Kidney glomerular epithelial cell (primary cell): ENCODE measurements at places on chromosomes 1 and 21.

GRCh38 chr1:212858461-212859265, 588 bp downstream of the FLVCR1 start:
- no peak for DNase-seq

- DNase-seq, result no peak
These were observed 308.0 kb upstream of the B3GALT2 start for GRCh38 chr1:193494368-193494767.

GRCh38 chr1:119298687-119299303, 69.8 kb upstream of the HAO2 start:
- peak; percentile 30 for DNase-seq

DNA sequence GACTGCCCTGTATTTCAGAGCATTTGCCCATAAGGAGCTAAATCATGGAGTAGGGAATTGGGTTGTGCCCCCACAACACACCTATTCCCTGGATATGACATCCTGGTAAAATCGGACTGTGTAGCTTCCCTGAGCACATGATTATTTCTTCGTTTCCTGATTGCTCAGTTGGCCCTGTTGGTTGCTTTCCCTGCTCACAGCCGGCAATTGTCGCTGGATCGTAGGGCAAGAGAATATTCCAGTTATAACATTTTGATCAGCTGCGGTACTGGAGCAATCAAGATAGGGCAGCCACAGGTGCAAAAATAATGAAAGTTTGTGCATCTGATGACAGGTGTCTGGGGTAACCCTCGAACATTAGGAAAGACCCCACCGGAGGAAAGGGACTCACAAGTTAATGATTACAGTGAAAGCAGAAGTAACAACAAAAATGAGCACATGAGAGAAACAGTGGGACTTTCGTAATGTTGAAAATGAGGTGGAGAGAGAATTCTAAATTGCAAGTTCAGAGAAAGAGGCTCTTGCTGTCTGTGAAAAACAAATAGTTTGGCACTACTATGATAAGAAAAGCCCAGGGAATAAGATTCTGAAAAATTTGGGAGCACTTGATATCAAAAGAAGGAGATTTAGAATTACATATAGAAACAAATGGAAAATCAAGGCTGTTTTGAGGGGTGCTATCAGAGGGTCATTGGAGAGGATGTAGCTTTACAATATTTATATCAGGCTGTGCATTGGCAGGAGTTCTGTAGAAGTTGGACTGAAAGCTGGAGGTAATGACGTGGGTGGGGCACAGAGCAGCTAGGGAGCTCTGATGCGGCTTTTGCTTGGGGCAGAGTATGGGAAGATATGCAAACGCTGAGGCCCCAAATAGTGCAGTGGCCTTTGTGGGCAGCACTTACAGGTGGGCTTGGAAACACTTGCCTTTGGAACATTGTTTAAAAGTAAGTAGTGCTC, at the start of gene MAB21L3:
Gene MAB21L3, plus strand, starts transcription at position 833 of the 957 bp plus-strand sequence. CDS start 1,217 bp downstream, outside the sequence.
- peak; percentile 16 for DNase-seq

- peak; percentile 93 for DNase-seq
These were observed 659.0 kb downstream of the LTN1 start for GRCh38 chr21:28333578-28334075.

GRCh38 chr1:226403201-226404034, 4.5 kb downstream of the PARP1 start:
- peak; percentile 46 for DNase-seq

DNA sequence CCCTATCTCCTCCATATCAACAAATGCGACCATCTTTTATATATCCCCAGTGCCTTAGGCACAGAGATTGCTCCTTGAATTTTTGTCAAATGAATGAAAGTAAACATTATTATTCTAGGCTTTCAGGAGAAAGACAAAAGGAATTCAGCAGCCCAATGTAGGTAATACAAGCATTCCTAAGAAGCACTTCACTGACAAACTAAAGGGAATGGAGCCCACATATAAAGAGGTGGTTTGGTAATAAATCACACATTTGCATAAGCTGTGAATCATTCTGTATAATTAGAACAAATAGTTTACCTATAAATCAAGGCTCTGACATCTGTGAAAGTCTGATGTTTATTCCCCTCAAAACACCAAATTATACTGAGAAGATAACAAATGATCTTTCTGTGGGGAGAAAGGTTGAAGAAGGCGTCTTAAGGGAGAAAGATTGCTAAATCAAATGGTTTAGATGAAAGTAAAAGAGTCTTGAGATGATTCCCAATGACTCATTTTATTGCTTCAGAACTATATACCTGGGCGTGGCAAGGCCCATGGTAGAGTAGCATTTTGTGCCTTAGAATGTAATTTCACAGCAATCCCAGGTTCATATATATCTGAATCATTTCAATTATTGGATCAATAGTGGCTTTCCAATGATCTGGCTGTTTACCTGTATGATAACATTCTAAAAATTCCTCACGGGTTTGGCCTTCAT, 558.1 kb downstream of the AGBL4 start:
- peak; percentile 11 for DNase-seq

DNA sequence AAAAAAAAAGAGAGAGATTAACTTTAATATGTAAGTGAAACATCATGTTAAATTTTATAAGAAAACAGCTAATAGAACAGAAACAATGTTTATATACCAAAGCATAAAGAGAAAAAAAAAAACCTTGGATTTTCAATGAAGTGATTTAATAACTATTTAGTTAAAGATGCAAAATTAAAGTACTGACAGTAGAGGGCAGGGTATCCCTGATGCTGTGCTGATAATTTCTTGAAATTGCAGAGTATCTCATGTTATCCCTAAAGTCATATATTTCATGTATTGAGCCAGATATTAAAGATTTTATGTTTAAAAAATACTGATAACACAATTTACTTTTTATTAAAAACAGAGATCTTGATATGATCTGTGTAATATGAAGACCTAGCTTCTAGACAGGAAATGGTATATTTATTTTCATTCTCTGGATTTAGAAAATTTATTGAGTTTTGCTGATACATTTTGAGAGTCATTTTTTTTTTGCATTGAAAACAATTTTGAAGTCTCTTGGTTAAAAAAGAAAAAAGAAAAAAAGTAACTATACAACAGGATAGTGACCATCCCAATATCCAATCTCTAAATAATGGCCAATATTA, 273.2 kb downstream of the USP25 start:
- no peak for DNase-seq

- DNase-seq, result no peak
These were observed 122.3 kb downstream of the C1orf21 start for GRCh38 chr1:184509105-184509504.

DNA sequence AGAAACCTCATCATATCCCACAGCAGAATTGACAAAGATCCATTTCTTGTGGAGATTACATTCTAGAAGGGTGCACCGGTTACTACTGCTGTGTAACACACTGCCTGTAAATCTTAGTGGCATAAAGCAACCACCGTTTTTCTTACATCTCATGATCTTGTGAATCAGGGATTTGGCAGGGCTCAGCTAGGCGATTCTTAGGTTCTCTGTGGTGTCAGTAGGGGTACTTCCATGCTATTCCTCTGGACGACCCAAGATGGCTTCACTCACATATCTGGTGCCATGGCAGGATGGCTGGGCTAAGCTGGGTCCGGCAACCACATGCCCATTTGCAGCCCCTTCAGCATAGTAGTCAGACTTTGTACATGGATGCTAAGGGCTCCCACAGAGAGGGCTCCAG, 179.8 kb upstream of the TMEM51 start:
- DNase-seq, result no peak

GRCh38 chr1:201471772-201472171, 2.8 kb upstream of the PHLDA3 start:
- DNase-seq, result no peak

DNA sequence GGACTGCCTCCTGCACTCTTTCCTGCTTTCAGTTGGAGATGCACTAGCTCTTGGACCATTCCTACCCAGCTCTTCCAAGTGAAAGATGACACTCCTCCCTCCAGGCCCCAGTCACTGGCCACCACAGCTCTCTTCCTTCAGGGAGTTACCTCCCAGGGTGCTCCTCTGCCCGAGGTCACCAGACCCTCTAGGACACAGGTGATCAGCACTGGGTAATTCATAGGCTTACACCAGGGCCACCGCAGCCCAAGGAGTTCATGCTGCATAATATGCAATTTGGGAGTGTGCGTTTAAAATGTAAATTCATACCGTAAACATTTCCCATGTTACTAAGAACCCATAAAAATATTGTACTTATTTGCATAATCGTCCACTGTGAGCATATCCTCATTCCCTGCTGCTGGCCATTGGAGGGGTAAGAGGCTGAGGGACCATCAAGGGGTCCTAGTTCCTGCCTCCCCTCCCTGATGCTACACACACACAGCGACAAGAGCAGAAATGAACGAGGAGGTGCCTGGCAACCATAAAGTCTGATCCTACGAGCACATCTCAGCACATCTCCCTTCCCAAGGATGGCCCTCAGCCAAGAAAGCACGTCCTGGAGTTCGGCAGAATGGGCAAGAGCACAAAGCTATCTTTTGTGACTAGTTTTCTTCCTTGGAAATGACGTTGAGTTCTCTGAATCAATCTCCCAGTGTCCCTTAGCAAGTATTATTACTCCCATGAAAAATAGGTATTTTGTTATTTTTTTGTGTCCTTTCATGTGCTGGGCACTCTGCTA, 222.9 kb upstream of the RAB4A start:
- DNase-seq, result no peak

DNA sequence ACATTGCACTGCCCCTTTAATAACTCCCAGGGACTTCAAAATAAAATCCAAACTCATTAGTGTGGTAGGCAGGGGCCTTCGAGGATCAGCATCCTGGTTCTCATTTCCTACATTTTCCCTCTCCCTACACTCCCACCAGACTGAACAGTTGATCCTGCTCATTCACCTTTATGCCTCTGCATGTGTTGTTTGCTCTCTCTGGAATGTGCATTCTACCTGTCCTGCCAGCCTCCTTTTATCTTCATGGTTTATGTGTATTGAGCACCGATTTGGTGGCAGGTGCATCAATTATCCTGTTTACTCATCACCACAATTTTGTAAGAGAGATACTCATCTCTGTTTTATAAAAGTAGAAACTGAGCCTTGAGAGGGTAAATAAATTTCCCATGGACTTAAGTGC, 125.0 kb downstream of the ADSS2 start:
- no peak for DNase-seq

GRCh38 chr1:183138301-183138700, 47.8 kb upstream of the LAMC2 start:
- no peak for DNase-seq

GRCh38 chr1:231705806-231706760, 79.5 kb downstream of the DISC1 start:
- no peak for DNase-seq

- no peak for DNase-seq
These were observed 34.8 kb downstream of the SLC35D1 start for GRCh38 chr1:67019121-67019520.

GRCh38 chr1:101107496-101108110, 82.0 kb upstream of the DPH5 start:
- DNase-seq, result no peak

DNA sequence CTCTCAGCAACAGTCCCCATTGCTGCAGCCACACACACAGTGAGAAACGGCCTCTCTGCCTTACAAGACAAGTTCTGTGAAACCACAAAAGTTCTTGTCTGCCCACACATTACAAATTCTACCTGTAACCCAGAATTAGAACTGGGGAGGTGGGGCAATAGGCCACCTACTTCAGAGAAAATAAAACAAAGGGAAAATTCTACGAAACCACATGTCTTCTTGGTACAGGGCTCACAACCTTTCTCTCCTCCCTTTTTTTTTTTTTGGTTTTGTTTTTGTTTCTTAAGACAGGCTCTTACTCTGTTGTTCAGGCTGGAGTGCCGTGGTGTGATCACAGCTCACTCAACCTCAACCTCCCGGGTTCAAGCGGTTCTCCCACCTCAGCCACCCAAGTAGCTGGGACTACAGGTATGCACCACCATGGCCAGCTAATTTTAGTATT, 30.2 kb downstream of the LPAR3 start:
- DNase-seq, result peak; percentile 8

GRCh38 chr1:154288661-154289060, 16.2 kb downstream of the HAX1 start:
- DNase-seq, result no peak

GRCh38 chr1:31019401-31019800, 46.1 kb downstream of the PUM1 start:
- no peak for DNase-seq

DNA sequence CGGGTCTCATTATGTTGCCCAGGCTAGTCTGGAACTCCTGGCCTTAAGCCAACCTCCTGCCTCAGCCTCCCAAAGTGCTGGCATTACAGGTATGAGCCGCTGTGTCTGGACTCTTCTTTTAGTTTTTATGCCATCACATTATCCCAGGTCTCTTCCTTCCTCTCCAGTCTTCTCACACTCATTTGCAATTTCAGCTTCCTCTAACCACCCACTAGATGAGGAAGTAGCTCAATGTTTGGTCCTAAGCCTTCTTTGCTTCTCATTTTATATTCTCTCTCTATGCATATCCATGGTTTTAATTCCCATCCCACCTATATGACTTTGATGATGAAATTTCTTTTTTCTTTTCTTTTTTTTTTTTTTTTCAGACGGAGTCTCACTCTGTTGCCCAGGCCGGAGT, 3.1 kb upstream of the ZBTB8A start:
- no peak for DNase-seq

DNA sequence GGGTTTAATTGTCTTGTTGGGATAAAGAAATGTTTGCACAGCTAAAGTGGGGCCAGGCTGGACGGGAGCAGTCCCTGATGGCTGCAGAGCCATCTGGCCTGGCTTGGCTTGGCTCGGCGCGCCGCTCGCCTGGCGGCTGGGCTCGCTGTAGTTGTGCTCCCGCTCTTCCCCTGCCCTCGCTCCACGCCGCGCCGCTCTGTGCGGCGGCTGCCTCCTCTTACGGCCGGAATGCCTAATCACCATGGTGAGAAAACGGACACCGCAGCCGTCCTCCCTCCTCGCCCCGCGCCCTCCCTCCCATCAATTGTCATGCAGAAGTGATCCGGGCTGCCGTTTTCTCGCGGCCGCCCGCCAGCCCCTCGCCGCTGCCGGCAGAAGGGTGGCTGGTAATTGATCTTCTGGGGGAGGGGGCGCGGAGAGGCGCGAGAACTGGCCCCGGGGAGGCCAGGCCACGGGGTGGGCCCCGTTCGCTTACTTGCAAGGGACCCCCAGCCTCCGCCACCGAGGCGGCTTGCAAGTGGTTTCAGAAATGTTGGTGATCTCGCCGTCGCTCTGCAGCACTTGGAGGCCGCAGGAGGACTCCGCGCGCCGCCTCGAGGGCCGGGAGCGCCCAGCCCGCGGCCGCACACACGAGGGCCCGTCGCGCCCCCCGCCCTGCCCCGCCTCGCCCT, 12.4 kb downstream of the RNF220 start:
- no peak for DNase-seq

- no peak for DNase-seq
These were observed 3.9 kb downstream of the C1orf198 start for GRCh38 chr1:230864441-230864840.
